ENCODE measurements at places on chromosomes 4 and X.

- DNase-seq: no peak
These were observed 14.0 kb downstream of the SOD3 start for GRCh38 chr4:24809376-24809775.

- DNase-seq: no peak
These were observed 21.9 kb downstream of the CNOT6L start for GRCh38 chr4:77797239-77797638.

- DNase-seq: no peak
These were observed 192.0 kb downstream of the ARHGAP10 start for GRCh38 chr4:147923854-147924253.

DNA sequence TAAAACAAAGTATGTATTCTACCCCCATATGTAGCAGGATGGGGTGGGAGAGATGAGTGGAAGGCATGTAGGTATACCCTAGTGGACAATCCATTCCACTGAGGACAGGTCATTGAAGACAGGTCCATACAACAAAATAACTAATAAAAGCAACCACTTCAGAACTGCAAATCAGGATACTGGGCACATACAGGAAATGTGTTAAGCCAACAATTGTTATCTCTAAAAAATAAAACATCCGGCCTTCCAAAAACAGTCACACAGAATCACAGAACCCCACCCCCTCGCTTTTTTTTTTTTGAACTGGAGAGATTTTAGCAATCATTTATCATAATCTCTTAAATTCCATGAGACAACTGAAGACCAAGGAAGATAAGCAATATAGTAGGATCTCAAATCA is 112.9 kb downstream of the FRYL start:
- no peak for DNase-seq

DNA sequence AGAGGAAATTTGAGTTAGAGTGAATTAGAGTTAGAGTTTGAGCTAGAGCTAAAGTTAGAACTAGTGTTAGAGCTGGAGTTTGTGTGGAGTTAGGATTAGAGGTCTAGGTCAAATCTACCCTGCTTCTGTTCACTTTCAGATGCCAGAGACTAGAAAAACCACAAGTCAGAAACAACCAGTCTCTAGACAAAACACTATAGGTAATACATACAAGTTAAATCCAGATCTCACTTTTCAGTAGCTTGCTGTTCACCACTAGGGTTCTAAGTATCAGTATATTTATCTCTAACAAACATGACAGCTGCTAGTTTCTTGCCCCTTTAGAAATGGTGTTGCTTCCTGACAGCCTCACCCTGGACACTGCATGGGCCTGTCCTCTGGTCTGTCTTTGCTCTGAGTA is 300.7 kb downstream of the ARAP2 start:
- no peak for DNase-seq

- no peak for DNase-seq
These were observed 163.3 kb upstream of the PRDX4 start for GRCh38 chrX:23503835-23504539.

GRCh38 chr4:110902500-110902899 is 279.6 kb upstream of the PITX2 start:
- DNase-seq: no peak

DNA sequence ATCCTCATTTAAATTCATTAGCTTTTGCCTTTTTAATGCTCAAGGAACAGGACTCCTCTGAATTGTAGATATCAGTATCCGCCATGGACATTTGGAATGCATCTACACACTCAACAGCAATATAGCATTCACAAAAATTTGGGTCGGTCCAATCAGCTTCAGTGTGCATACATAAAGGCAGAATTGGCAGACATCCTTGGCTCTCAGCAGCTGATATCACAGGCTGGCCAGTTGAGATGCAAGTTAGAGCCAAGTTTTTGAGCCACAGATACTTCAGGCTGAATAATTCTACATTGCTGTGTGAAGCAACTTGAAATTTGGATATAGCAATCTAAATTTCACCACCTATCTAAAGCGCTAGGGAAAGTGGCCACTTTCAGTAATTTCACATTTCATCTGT is 821.1 kb downstream of the PCDH19 start:
- no peak for DNase-seq

DNA sequence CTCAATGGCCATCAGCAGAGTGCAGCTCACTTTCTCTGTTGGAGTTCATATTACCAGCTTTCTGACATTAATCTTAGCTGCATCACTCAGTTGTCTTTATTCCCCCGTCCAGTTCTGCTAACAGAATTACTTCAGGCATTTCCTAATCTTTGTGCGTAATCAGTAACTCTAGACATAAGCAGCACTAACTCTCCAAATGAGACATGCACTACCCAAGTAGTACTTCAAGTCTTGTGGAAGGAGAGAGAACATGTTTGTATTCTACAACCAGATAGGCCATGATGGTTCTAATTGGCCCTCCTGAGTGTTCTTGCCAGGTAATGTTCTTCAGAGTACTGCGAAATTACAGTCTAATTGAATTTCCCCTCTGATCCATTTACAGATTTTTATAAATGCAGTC is 448.5 kb upstream of the RPS6KA3 start:
- no peak for DNase-seq

DNA sequence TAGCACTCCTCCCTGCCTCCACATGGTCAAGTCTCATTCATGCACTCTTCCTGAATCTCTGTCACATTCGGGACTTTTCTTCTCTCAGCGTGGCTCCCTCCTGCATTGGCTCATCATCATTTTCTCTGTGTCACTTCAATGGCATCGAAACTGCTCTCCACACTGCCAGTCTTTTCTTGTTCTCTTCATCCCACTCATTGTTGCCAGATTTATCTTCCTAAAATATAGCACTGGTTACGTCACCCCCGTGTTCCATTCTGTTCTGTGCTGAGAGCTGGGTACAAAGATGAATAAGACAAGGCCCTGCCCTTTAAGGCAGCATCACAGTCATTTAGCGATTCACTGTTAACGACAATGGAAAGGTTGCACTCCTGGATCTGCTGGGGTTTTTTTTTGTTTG is 174.4 kb upstream of the TBC1D9 start:
- no peak for DNase-seq

GRCh38 chrX:27549688-27550087 is 40.5 kb upstream of the DCAF8L2 start:
- no peak for DNase-seq

DNA sequence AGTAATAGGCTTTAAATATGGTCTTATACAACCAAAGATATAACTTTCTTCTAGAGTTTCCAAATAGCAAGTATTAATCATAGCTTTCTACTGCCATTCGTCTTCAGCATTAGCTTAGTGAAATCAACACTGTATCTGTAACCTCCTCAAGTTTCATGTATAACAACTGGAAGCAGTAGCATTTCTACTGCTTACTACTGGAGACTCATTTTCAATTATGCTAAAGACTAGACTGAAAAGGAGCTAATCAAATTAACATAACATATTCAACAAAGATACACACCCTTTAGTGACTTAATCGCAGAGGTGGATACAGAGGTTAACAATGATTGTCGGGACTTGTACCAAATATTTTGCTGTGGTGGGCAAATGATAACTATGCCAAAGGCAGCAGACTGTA is 344.2 kb upstream of the TEX13C start:
- DNase-seq: no peak

DNA sequence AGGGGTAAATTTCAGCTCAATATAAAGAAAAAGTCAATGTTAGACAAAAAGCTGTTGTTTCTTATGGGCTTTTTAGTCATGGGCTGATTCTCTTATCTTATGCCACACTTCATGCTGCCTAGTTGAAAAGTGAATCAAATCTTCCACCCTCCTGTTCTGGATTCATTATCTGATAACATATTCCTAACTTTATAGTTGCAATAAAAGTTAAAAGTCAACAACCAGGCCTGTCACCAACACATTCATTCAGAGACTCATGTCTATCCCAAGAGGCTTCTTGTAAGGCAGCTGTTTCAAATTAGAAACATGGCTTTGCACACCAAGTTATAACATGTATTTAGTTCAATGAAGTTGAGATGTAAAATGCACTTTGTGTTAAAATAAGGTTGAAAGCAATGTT is 243.8 kb downstream of the ADAMTS3 start:
- DNase-seq: no peak

DNA sequence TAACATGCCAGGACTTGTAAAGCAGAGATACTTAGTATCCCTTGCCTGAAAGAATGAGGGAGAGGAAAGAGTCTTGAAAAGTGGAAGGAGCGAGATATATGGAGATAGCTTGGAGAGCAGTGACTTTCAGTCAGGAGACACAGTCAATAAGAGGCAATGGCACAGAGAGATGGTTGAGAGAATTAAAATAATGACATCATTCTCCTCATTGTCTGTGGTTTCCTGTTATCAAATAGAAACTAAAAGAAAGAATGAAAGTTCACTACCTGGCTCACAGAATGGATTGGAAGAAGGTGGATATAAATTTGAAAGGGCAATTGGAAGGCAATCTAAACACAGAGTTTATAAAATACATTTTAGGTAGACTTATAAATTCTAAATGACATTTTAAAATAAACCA is 760.2 kb upstream of the AADAT start:
- DNase-seq: no peak

- DNase-seq: no peak
These were observed 104.4 kb upstream of the ARHGAP24 start for GRCh38 chr4:85370400-85371032.

DNA sequence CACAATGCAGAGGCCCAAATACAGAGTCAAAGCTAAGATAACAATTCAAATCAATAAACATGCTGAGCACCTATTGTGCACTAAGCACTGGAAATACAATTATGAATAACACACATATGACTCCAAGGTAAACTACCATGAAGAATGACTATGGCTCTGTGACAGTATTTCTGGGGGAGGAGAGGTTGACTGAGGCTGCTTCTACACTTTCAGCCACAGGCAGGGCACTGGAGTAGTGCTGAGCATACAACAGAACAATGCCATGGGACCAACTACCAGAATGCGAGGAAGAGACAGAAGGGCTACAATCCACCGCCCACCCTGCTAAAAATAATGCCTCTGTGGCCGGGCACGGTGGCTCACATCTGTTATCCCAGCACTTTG is 13.7 kb downstream of the TEC start:
- no peak for DNase-seq

DNA sequence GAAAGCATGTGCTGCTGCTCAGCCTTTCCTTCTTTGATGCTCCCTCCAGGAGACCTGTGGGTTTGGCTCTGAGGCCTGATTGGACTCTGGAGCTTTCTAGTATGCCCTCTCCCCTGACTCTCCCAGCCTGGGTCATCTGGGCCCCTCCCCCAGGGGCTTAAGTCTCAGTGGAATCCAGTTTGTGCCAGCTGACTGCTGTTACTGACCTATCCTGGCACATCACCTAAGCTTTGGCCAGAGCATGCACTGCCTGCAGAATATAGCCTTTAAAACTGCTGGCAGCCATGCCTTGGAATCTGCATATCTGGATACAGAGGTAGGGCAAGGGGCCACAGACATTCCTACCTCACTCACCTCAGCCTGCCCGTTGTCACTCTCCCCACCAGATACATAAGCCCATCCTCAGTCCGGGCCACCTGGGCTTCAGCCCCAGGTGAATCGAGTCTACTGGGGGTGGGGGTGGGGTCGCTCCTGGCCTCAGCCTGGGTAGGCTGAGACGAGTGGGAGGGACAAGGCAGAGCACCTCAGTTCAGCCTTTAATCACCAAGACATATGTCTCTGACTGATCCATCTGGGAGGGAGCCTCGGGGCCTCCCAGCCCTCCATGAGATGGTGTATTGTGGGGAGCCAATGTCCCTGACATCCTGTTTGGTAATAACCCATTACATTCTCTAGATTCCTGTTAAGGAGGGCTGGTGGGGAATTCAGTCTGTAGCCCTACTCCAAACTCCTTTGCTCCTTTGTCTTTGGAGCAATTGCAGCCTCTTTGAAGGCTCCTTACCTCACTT is 61.2 kb downstream of the STARD8 start:
- no peak for DNase-seq

DNA sequence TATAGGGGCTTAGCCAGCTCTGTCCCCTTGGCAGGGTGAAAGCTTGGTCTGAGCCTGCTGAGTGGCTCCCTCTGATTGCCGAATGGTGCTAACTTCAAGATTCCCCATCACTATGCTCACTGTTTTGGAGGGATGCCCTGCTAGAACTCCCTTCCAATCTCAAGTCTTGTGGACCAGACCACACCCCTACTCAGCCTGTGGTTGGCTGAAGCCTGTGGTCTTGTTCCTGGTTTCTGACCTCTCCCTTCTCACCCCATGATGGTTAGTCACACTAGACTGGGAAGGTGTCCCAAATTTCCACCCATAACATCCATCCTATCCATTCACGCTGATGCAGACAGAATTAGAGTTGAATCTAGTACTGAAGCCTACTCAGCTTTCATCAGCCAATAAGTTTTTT is 184.7 kb upstream of the NDP start:
- no peak for DNase-seq
